IMR-90 (cell line): ENCODE measurements at places on chromosomes 2 and 18. TPM values are rescaled to one million over a fixed set of nuclear protein-coding genes. Genes with fewer than 3 reads are reported as not detected.

C2orf15 gene
- not detected in 2 replicates for polyA plus RNA-seq

ABCG5 gene
- polyA plus RNA-seq: not detected in 2 replicates

CFC1 gene
- not detected in 2 replicates for polyA plus RNA-seq

UGT1A10 gene
- polyA plus RNA-seq: not detected in 2 replicates

SCN7A gene
- 0.24 and 0.39 TPM in 2 replicates for polyA plus RNA-seq

ATF2 gene
- 23.2 and 24.1 TPM in 2 replicates for polyA plus RNA-seq

SEPTIN2 gene
- 320 and 420 TPM in 2 replicates for polyA plus RNA-seq

FASTKD2 gene
- polyA plus RNA-seq: 17.6 and 18.5 TPM in 2 replicates

TMEM178A gene
- 1.1 and 1.8 TPM in 2 replicates for polyA plus RNA-seq

COL4A4 gene
- 0.02 TPM in 1 of 2 replicates, not detected in the other for polyA plus RNA-seq

CNGA3 gene
- not detected in 2 replicates for polyA plus RNA-seq

CNTNAP5 gene
- polyA plus RNA-seq: not detected in 2 replicates

TRABD2A gene
- polyA plus RNA-seq: 15.3 and 17.6 TPM in 2 replicates
